ENCODE measurements at places on chromosomes 13 and 19.

DNA sequence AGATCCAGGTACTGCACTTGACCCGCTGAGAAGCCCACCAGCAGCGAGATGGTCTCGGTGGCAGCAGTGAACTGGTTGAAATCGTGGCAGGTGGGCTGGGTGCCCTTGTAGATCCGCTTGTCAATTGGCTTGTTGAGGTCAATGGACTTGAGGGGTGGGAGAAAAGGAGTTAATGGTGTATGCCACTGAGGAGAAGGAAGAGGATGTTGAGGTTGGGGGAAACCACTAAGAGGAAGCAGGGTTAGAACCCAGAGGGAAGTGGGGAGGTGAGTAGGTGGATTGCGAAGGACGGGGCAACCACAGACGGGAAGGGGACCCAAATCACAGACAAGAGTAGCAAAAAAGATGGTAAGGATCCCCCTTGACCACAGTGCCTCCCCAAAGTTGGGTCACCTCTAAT is 1.7 kb downstream of the DMWD start:
- no peak for DNase-seq

DNA sequence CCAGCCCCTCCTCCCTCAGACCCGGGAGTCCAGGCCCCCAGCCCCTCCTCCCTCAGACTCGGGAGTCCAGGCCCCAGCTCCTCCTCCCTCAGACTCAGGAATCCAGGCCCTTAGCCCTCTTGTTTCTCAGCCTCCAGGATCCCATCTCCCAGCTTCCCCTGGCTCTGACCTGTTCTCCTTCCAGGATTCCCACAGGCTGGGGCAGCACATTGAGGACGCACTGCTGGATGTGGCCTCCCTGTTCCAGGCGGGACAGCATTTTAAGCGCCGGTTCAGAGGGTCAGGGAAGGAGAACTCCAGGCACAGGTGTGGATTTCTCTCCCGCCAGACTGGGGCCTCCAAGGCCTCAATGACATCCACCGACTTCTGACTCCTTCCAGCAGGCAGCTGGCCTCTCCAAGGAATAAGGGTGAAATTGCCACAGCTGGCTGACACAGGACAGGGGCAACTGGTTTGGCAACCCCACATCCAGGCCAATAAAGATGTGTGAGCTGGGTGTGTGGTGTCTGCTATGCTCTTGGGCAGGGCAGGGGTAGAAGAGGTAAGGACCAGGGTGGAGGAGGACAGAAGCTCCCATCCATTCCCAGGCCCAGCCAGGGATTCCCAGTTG is 22.4 kb downstream of the CPT1C start:
- no peak for DNase-seq

DNA sequence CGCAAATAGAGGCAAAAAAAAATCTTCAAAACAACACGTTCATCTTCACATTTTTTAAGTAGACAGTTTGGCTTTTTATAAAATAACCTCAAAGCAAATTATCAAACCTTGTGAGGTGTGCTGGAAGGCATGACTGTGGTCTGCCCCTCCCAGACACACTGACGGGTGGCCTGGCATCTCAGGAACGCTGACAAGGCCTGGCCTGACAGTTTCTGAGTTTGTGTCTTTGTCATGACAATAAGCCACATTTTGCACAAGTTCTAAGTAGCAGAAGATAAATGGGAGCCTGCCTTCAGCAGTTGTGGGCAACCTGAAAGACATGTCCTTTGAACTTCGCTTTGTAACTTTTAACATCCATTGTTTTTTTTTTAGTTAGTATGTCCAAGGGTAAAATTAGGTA is 38.5 kb downstream of the SOX21 start:
- no peak for DNase-seq

DNA sequence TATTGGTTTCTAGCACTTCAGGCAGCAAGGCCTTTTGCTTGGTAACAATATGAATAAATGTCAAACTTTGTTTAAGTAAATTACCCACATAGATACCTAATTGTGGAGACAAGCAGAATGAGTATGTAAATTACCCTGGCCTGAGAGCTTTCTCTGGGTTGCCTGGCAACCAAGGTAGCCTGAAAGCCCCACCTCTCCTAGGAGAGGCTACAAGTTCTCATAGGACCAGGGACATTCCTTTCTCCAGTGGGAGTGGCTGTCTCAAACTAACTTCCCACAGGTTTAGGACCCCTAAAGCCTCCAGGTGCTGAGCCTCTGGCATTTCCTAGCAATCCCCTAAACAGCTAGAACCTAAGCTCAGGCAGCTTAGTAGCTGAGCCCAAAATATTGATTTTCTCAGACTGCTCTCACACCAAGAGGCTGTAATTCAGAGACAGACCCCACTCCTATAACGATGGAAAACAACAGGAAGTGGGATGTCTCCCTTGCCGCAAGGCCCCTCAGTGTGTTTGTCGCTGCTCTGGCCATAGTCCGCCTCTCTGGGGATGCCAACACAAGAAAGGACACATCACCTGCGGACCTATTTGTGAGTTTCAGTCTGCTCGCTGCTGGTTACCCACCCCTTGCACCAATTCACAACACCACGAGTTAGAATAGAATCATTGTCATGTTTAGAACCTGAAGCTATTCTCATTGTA is 207.3 kb downstream of the DLEU7 start:
- DNase-seq: no peak

DNA sequence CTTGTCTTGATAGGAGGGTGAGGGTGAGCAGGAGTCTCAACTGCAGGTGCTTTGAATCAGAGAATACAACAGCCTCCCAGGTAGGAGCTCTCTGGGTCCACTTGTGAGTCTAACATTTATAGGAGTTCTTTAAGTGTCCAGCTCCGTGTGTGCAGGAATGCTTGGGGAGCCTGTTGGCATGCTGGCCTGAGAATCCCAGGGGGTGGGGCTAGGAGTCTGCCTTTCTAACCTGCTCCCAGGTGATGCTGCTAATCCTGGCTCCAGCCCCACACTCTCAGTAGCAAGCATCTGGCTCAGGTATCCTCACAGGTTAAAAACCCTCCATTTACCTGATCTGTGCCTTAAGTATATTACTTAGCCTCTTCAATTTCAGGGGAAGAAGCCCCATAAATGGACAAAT is 368.9 kb downstream of the RBM26 start:
- DNase-seq: no peak

GRCh38 chr13:33550885-33551284 is 265.3 kb upstream of the STARD13 start:
- DNase-seq: no peak

- DNase-seq: no peak
Observed at GRCh38 chr19:10173527-10173926, 21.2 kb downstream of the DNMT1 start.

Measured in stimulated activated CD4-positive, alpha-beta T cell treated with anti-CD3 and anti-CD28 coated beads, Interleukin-1b, Interleukin-23, amount 100 ng/mL, for 1 hour (primary cell).